ENCODE measurements at places on chromosomes 1 and 21.

- DNase-seq: no peak
Observed at GRCh38 chr1:101280049-101280592, 43.3 kb downstream of the S1PR1 start.

GRCh38 chr1:71706029-71706671, 576.2 kb downstream of the NEGR1 start:
- DNase-seq: no peak

- no peak for DNase-seq
Observed at GRCh38 chr1:43165162-43165561, 6.9 kb downstream of the EBNA1BP2 start.

DNA sequence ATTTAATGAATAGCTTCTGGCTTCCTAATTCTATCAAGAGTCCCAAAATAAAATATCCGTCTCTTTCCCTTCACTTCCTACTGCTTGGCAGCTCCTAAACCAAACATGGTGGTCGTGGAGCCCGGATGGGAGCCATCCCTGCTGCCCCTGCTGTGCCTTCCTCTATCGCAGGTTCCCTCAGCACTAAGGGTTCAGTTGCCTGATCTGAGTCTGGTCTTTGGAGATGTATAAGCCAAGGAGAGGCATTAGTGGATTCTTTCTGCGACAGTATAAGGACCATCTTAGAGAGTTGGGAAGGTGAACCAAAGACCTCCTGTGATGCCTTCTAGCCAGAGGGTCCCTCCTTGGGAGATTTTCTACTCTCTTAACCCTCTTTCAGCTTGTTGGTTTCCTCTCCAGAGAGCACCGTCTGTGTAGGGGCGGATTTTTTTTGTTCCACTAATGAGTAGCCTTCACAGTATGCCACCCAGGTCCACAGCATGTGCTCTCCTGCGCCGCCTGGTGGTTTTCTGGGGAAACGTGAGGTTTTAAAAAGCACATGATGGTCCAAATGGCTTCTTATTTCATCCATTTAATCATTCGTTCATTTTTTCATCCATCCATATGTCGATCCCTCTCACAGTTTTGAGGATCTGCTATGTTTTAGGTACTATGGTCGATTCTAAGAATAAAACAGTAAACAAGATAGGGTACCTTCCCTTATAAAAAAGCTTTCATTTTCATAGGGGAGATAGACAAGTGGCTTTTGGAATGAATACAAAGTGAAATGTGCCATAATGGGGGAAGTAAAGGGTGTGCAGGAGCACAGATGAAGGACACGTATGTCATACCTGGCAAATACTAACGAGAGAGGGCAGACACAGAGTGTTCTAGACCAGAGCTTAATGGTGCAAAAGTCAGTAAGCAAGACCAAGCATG, 71.0 kb downstream of the NFASC start:
- peak; percentile 52 for DNase-seq

DNA sequence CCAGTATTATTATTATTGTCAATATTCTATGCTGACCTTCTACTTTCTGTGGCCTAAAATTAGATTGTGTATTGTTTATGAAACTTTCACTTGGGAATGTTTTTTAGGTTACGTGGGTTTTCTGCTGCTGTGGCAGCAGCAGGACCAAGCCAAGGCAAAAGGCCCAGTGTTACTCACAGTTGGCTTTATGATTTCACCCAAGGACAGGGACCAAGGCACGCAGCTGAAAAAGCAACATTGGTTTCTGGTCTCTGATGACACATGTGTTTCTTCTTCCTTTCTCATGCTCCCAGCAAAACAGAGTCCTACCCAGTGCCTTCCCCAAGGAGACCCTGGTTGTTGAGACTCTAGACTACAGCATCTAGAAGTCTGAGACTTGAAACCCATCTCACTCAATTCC, 413.7 kb downstream of the SETD4 start:
- DNase-seq: no peak

DNA sequence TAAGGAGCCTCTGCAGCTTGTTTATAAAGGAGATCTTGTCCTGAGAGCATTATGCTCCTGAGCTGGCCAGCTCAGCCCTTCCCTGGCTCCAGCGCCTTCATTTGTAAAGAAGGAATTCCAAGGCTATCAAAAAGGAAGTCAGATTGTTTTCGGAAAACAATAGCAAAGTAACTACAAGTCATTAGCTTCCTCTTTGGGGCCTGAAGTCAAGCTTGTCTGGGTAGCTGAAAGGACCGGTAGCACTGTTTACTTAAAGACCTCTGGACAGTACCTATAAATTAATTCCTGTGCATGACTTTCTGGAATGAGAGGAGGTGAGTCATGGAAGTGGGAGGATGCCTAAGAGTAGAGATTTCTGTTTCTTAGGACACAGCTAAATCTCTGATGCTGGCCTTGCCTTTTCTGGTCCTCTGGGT, 20.7 kb upstream of the GJA5 start:
- no peak for DNase-seq

DNA sequence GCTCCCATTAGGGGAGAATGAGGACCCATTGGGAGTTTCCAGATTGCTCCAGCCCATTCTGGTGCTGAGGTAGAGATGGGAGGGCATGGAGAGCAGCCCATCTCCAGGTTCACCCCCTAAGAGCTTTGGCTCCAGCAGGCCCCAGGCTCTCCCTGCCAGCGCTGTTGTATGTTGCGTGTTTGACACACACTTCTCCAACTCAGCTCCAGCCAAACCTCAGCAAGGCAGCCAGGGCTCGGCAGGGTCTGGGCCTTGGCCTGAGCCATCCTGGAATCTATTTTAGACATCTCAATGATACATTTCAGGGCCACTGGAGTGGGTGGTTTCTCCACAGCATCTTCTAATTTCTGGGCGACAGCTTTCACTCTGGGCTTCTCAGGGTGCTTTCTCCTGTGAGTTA, 117.0 kb downstream of the NAV1 start:
- no peak for DNase-seq

GRCh38 chr1:53180226-53180625, 16.4 kb upstream of the CPT2 start:
- no peak for DNase-seq

- DNase-seq: no peak
Observed at GRCh38 chr1:231144416-231145193, 17.3 kb upstream of the TRIM67 start.

GRCh38 chr1:165364568-165365133, 8.1 kb upstream of the LMX1A start:
- no peak for DNase-seq

- DNase-seq: no peak
Observed at GRCh38 chr1:2272686-2273400, 44.7 kb downstream of the SKI start.

DNA sequence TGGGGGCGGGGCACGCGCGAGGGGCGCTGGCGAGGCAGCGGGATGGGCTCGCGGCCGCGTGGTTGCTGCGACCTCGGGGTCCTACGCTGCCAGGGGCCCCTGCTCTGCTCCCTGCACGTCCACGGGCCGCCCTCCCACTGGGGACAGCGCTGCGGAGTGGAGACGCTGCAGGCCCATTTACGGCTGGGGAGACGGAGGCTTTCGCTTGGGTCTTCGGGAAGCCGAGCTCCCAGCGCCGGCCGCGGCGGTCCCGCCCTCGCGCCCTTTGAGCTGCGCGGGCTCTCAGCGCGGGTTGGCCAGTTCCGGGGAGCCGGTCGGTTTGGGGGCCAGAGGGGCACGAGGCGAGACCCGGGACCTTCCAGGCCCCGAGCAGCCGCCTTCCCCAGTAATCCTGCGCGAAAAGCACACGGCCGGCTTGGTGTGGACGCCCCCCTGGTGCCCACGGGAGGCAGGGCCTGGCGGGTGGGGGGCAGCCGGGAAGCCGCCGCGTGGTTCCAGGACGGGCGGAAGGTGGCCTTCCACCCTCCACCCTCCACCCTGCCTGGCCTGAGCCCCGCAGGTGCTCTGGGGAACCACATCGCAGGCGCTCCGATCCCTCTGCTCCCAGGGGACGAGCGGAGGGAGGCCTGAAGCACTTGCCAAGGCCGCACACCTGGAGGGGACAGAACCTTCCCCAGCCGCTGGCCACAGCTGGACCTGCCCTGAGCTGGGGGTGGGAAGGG, 570 bp upstream of the PEX10 start:
- DNase-seq: no peak

GRCh38 chr1:61043010-61043820, 39.1 kb upstream of the NFIA start:
- peak; percentile 90 for DNase-seq
